NCI-H460 (cell line): ENCODE measurements at places on chromosomes 11 and 22. TPM values are rescaled to one million over a fixed set of nuclear protein-coding genes. Genes with fewer than 3 reads are reported as not detected.
A peak's percentile ranks its signal among the peaks of the same experiment; 100 is the strongest.

OR2AG2 gene
- 0.17 TPM in 1 of 2 replicates, not detected in the other for total RNA-seq

GRCh38 chr22:32469799-32470212 lies 4.8 kb upstream of the FBXO7 start:
- no peak for DNase-seq

RRP8 gene
- total RNA-seq = 14.8 and 15.2 TPM in 2 replicates

DNA sequence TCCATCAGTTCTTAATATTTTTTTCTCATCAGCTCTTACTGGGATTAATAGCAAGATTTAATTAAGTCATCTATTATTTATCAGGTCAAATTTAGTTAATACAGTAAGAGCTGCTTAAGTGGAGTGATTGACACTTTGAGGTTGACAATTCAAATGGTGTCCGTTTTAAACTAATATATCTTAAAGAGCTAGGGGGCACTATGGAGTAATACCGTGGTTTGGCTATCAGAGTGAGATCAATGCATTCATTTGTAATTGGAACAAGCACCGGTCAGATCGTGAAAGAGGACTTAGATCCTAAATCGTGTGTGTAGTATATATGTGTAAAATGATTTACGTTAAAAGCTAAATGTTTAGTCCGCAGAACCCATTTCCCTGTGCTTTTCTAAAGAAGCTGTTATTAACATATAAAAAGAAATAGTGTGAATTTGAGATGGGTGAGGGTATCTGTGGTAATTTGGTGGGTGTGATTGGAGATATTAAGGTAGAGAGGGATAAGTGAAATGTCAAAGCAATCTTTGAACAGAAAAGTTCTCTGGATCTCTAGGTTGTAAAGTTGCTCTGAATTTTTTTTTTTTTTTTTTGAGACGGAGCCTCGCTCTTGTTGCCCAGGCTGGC lies 2.3 kb downstream of the SIK2 start:
- peak; percentile 46 for DNase-seq

DNA sequence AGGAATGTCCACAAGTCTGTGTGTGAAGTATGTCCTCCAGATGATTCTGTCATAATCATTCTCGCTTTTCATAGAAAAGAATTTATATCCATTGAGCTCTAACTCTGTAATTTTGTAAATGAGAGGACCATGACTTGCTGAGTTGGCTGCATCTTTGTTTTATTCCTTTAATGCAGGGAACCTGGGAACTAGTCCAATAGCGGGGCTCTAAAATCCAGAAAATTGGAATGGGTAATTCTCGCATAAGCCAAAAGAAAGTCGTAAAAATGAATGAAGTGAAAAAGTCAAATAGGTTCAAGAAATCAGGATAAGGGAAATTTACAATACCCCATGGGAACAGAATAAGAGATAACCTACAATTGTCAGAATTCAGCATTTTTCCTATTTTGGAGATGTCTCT lies 232.5 kb downstream of the RAB38 start:
- no peak for DNase-seq

ALDH3B1 gene
- 60.8 and 64.5 TPM in 2 replicates for total RNA-seq

KCNQ1 gene
- 0.26 TPM in 1 of 2 replicates, not detected in the other for total RNA-seq

- no peak for DNase-seq
These were observed 72.0 kb downstream of the ZBTB16 start for GRCh38 chr11:114131461-114131864.

DNA sequence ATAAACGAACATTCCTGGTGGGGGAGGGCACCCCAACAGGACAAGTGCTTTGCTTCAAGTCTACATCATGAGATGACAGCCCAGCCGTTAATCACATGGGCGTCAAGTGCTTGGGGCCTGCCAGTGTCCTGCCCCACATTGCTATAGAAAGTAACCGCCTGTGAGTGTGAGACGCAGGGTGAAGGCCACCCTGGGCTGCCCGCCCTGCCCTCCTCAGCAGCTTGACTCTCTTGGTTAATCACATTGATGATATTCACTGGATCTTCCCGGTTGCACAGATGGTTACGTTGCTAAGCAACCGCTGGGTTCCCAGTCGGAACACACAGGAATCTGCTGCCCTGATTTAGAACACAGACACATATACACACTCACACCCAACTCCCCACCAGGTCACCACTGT lies 79.3 kb downstream of the CTTN start:
- DNase-seq = no peak

GRCh38 chr11:2498750-2499149 lies 53.9 kb downstream of the KCNQ1 start:
- DNase-seq = no peak

DNA sequence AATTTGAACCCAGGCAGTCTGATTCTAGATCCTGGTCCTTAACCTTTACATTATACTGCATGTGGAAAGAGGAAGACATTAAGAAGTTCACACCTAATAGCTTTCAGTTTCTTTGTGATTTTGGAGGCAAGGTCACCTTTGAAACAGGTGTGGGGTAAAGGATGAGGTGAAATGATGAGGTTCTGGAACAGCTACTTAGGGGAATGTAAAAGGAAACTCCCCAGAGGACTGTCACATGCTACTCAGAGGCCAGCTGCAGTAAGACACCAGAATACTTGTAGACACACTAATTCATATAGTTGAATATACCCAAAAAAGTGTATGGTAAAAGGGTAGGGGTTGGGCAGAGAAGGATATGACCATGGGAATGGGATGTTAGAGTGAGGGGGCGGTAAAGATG lies 5.4 kb downstream of the APIP start:
- DNase-seq = no peak

DNA sequence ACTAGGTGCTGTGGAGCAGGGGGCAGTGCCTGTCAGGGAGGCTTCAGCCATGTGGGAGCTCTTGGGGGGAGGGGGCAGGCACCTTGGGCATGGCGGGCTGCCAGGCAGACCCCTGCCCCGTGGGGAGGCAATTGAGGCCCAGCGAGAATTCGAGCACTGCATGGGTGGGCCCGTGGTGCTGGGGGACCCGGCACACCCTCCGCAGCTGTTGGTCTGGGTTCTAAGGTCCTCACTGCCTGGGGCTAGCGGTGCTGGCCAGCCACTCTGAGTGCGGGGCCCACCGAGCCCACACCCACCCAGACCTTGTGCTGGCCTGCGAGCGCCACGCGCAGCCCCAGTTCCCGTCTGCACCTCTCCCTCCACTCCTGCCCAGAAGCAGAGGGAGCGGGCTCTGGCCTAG lies 835.5 kb upstream of the CNTN5 start:
- DNase-seq = no peak

DNA sequence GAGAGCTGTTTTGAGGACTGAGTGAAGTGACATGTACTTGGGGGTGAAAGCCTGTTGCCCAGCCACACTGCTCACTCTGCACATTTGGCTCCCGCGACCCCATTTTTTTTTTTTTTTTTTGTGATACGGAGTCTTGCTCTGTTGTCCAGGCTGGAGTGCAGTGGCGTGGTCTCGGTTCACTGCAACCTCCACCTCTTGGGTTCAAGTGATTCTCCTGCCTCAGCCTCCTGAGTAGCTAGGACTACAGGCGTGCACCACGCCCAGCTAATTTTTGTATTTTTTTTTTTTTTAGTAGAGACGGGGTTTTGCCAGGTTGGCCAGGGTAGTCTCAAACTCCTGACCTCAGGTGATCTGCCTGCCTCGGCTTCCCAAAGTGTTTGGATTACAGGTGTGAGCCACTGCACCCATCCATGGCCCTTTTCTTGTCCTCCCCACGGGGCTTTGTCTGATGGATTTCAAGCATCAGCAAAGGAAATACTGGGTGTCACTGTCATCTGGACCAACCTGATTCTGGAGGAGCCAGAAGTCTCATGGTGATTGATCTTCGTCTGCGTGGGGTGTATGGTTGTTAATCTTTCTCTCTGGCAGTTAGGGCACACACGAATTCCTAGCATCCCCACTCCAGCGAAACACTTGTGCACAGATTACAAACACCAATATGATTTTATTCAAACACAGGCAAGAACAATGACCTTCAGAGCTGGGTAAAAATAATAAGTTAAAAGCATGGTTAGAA lies 3.4 kb upstream of the UCP3 start:
- no peak for DNase-seq

DNA sequence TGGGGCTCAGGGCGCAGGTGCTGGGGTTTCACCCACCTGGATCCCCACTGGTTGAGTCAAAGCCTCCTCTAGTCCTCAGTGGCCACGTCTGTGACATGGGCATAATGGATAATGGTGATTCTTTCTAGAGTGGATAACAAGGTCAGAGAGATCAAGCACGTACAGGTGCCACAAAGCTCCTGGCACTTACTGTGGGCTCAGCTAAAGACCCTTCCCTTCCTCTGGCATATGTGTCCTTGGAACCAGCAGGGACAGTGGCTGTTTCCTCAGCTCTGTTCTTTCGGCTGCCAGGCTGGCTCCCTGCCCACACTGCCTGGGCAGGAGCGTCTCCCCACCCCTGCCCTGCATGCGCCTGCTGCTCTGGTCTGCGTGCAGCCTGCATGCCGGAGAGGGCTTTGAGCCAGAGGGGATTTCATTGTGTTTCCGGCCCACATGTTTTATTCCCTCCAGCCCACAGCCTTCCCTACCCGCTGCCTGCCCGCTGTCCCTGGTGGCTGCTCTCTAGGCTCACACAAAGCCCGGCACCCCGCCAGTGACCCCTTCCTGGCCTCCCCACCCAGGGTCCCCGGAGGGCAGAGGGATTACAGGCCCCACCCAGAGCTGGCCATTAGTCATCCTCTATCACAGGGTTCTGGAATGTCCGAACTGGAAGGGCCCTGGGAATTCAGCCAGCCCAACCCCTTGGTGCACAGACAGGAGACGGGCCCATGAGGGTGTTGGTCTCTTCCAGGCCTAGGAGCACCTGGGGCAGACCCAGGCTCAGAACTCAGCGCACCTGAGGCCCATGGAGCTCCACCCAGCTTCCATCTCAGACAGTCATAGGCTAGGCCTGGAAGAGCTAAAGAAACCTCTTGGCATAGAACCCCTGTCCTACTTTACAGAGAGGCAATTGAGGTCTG lies 55.3 kb upstream of the GCAT start:
- peak; percentile 85 for DNase-seq

KCTD14 gene
- total RNA-seq = 0.66 and 0.82 TPM in 2 replicates

DNA sequence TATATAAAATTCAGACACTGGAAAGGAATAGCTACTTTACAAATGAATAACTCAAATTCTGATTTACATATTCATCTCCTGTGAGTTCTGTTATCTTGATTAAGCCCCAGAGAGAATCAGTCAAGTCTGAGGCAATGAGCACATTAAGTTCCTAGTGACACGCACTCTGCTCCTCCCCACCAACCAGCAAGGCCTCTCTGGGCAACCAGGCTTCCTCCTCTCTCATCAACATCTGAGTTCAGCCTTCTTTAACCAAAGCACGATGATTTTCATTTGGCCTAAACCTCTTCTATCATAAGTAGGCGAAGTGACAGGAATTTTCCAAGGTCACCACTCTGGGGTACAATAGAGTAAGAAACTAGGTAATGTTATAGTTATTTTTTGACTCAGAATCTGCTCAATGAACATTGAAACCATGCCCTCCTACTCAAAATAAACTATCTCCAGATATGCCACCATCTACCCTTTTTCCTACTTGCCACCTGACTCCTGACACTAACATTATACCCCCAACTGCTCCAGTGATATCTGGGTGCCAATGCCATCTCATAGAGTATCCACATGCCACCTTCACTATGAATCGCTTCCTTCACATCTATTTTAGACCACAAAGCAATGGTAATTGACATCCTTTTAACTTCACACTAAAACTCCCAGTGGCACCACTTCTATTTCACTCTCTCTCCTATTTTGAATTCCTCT lies 114.8 kb downstream of the FAM76B start:
- no peak for DNase-seq

SLC17A6 gene
- not detected in 2 replicates for total RNA-seq

- DNase-seq = no peak
These were observed 39.2 kb downstream of the PARVA start for GRCh38 chr11:12416552-12416951.

GRCh38 chr22:46735747-46736608 lies 2.1 kb downstream of the CERK start:
- DNase-seq = no peak

- no peak for DNase-seq
These were observed 35.7 kb downstream of the LRRC32 start for GRCh38 chr11:76634886-76635285.

TRIM48 gene
- not detected in 2 replicates for total RNA-seq

DTX4 gene
- total RNA-seq = 0.25 and 0.38 TPM in 2 replicates

- no peak for DNase-seq
These were observed 111.0 kb upstream of the APOA1 start for GRCh38 chr11:116948391-116948790.

DNA sequence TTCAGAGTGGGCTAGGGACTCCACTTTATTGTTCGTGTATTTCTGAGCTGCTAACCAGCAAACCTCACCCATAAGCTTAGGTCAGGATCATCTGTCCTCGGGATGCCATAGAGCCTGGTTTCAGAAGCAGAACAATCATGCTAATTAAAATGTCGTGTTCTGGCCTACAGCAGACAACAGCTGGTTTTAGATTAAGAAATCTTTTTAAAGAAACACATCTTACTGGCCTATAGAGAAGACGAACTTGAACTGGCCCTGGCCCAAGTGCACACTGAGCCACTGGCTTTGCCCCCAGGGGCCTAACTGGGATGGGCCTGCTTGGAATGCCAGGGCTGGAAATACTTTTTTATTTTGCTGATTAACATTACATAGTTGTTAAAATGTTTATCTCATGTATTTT lies 63.2 kb downstream of the ALX4 start:
- DNase-seq = no peak

DNA sequence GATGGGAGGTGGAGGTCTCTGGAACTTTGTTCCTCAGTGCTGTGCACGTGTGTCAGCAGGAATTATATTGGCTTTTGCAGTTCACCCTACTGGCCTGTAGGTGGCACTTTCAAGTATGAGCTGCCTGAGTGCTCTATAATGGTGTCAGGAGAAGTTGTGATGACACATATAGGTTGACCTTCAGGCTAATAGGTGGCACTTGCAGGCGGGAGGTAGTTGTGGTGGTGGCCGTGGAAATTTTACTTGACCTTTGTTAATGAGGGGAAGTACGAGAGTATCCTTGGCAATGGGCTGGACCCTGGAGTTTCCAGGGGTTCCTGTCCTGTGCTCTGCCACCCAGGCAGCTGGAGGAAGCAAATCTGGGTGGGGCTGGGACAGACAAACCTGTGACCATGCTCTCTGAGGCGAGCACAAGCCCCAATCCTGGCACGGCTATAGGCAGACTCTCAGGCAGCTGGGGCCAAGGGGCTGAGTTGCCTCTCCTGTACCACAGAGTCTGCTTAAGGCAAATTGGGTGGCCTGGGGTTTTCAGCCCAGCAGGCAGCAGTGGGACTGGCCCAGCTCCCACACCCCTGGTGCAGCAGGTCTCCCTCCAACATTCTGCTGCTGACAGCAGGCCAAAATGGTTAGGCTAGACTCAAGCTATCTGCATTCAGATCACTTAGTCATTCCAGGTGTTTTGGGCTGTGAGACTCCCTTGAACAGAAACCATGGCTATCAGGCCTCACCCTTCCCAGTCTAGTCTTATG lies 147.5 kb upstream of the CTSC start:
- peak; percentile 44 for DNase-seq

GRCh38 chr22:41831828-41832552 lies 915 bp upstream of the SREBF2 start:
- DNase-seq = no peak

- no peak for DNase-seq
These were observed 510.6 kb upstream of the RAG2 start for GRCh38 chr11:37108436-37109285.

- no peak for DNase-seq
These were observed 47.9 kb downstream of the WT1 start for GRCh38 chr11:32387411-32387810.

GRCh38 chr22:27747396-27748221 lies 53.9 kb downstream of the MN1 start:
- DNase-seq = no peak

PKDREJ gene
- not detected in 2 replicates for total RNA-seq

MS4A12 gene
- total RNA-seq = not detected in 2 replicates
